ENCODE measurements at places on chromosomes 2 and 18. TPM values are rescaled to one million over a fixed set of nuclear protein-coding genes. Genes with fewer than 3 reads are reported as not detected.

The SLC11A1 gene
- 1.1 TPM for total RNA-seq

The LRRTM1 gene
- total RNA-seq = 0.27 TPM

The TXNDC2 gene
- total RNA-seq = not detected

The GATA6 gene
- 61.3 TPM for total RNA-seq

The DNER gene
- 1.7 TPM for total RNA-seq

The BABAM2 gene
- total RNA-seq = 32.2 TPM

The FAM110C gene
- 24.6 TPM for total RNA-seq

The DNAJC5G gene
- not detected for total RNA-seq

The COL4A3 gene
- 0.42 TPM for total RNA-seq

The TANK gene
- total RNA-seq = 60.7 TPM

The BOLL gene
- total RNA-seq = not detected

The NEB gene
- 1.0 TPM for total RNA-seq

The CXCR2 gene
- total RNA-seq = 0.35 TPM

The ALK gene
- total RNA-seq = 0.19 TPM

The SCN1A gene
- not detected for total RNA-seq

The IL37 gene
- not detected for total RNA-seq

The GREB1 gene
- total RNA-seq = 0.77 TPM

The PDE11A gene
- 3.2 TPM for total RNA-seq

The RGPD4 gene
- not detected for total RNA-seq

The AMMECR1L gene
- total RNA-seq = 10.5 TPM

The MZT2A gene
- total RNA-seq = 120 TPM

The CRYGC gene
- total RNA-seq = not detected

The CCDC121 gene
- 2.9 TPM for total RNA-seq

The TMEFF2 gene
- total RNA-seq = 0.24 TPM

The STON1 gene
- total RNA-seq = 11.9 TPM

The RAX gene
- total RNA-seq = not detected

The SPDYA gene
- 0.42 TPM for total RNA-seq

The GNLY gene
- total RNA-seq = 0.32 TPM

The TNFRSF11A gene
- 86.6 TPM for total RNA-seq

The ECEL1 gene
- 0.12 TPM for total RNA-seq

The TUBA3E gene
- not detected for total RNA-seq

The CRYBA2 gene
- total RNA-seq = 5.5 TPM

The DAW1 gene
- not detected for total RNA-seq

The SIGLEC15 gene
- not detected for total RNA-seq

The REEP1 gene
- total RNA-seq = 5.7 TPM

All from colonic mucosa (tissue), 4 donors.